GM23248 (cell line): ENCODE measurements at places on chromosomes 12 and 14.

DNA sequence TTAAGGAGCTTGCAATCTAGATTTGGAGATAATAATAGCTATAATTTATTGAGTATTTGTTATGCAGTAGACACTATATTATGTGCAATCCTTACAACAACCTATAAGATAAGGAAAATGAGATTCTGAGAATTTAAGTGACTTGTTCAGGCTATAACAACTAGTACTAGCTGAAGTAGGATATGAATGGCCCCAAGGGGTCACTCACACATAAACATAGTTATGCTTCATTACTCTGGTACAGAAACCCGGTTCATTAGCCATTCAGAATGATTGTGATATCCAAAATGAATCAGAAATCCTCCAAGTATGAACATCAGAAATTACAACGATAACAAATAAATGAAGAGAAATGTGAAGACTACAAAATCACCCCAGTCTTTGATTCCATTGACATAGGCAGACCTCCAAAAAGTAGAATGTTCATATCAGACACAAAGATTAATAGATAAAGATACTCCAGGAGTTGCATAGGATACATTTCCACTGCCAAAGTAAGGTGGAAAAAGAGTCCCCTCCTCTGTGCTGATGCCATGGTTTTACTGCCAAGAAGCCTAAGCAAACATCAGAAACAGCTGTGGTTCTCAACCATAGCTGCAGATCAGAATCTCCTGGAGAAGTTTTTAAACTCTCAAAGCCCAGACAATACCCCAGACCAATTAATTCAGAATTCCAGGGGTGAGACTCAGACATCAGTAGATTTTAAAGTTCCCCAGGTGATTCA is 8.6 kb upstream of the NID2 start:
- DNase-seq: peak; percentile 24

DNA sequence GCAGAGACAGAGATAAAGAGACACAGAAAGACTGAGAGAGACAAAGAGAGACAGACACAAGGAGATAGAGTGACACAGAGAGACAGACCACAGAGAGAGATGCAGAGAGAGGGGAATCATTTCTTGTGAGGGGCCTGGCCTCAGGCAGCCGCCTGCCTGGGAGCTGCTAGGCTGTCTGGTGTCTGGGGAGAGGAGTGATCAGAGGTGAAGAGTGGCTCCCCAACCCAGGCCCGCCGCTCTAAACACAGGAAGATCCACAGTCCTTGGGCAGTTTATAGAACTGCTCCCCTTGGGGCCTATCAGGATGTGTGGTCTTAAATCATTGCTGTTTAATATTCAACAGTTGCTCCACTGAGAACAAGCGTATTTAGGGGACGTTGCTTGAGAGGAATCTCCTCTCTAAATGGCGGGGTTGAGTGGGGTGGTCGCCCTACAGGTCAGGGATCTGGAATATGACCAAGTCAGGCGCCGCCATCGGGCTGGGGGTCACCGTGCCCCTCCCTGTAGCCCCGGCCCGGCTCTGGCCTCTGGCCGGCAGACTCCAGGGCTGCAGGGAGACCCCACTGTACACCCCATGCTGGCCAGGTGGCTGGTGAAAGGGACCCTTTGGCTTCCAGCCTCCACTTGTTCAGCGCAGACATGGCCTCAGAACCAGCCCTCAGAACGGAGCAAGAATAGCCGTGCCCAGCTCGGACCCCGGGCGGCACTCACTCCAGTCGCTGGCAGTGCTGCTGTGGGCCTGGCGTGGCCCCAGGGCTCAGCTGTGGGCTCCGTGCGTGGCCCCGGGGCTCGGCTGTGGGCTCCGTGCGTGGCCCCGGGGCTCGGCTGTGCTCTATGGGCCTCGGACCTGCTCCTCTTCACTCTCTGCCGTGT is 89.4 kb downstream of the GALNT9 start:
- DNase-seq: no peak

GRCh38 chr12:40262657-40263056 is 37.9 kb downstream of the LRRK2 start:
- DNase-seq: no peak

GRCh38 chr14:57871459-57872080 is 5.7 kb upstream of the SLC35F4 start:
- DNase-seq: peak; percentile 86

DNA sequence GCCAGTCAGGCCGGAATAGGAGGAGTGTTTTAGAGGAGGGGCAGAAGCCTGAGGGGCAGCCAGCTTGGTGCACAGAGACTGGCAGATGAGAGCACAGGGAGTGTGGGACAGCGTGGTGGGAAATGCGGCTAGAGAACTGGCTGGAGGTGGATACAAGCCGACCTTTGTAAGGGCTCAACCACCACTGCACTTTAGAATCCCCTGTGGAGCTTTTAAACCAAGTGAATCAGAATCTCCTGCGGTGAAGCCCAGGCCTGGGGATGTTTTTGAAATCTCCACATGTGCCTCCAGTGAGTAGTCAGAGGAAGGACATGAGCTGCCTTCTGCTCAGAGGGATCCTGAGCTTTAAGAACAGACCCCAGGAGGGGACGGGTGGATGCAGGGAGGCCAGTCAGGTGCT is 10.9 kb upstream of the PCED1B start:
- no peak for DNase-seq

GRCh38 chr12:51630986-51631385 is 40.0 kb downstream of the SCN8A start:
- DNase-seq: no peak

DNA sequence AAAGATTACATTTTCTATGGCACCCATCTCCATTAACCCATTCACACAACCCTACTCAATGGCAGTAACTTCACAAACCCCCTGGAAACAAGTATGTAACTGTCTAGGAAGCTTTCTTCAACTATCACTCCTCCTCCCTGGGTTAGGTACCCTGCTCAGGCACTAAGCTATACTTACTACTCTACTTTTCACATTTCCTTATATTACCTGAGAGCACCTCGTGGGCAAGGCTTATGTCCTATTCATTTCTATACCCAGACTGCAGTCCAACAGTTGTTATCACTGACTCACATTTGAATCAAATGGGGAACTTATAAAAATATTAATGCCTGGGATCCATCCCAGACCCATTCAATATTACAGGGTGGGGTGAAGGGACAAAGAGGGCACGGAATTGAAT is 4.6 kb downstream of the PAWR start:
- no peak for DNase-seq

- DNase-seq: no peak
Measured at GRCh38 chr12:1216560-1216959, 225.5 kb downstream of the ERC1 start.

DNA sequence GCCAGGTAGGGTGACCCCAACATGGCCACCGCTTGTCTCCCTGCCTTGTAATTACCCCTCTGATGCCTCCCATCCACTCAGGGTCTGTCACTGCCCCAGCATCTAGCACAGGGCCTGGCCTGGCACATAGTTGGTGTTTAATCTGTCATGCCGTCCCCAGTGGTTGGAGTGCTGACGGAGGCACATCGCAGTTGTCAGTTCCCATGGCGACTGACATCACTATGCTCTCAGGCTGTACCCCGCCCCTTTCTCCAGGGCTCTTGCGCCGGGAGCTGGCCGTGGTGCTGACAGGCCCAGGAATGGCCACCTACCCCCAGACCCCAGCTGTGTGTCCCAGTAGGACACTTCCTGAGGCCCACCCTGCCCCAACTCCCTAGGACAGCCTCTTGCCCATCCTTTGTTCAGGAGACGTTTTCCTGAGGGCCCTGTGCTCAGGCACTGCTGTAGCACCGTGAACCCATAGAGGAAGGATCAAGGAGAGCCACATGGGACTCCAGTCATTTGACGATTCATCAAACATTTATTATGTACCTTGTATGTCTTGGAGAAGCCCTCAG is 23.0 kb downstream of the FAM222A start:
- peak; percentile 78 for DNase-seq

DNA sequence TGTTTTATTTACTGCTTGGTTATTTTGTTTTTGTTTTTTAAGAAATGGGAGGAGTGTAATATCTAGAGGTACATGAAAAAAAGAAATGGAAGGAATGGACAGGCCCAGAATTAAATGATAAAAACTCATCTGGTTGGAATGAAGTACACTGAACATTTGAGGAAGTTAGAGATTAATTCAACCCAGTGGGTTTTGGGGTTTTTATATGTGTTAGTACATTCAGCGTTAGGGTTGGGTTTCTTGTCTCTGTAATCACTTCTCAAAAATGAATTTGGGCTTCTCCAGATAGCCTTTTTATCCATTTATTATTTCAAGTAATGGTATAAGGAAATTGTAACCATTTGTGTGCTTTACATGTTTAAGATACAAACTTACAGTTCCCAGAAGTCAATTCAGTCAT is 19.5 kb upstream of the NUP107 start:
- no peak for DNase-seq

- DNase-seq: no peak
Measured at GRCh38 chr14:103930051-103930604, 1.9 kb downstream of the TDRD9 start.

DNA sequence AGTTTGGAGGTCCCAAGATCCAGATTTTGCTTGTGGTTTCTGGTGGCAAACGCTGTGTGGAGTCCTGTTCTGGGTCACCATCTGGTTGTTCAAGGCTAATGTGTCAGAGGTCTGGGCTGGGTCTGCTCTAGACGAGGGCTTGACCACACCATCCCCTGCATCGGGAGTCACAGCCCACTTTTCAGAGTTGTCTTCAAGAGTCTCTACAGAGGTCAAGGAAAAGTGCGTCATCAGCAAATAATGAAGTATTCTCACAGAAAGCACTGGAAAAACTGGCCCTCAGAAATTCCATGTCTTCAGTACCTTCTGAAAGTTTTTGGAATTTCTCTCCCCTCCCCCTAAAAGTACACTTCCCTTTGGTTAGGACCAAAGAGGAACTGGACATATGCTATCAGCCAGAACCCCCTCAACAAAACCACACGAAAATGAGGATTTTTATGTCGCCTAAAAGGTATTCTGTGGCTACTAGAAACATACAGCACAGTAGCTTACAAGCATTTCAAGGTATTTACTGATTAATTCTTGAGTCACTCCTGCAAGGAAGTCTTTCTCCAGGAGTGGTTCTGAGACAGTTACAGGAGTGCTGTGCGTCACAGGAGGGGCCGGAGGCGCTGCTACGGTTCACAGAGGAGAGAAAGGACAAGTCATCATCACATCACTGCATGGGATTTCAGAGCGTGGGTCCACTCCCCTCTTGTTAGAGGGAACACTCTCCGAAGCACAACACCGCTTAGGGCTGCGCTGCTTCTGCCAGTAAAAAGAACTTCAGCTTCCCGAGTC is 35.4 kb downstream of the RAD52 start:
- peak; percentile 91 for DNase-seq

- DNase-seq: no peak
Measured at GRCh38 chr12:94203796-94204195, 55.4 kb downstream of the PLXNC1 start.

GRCh38 chr12:63949902-63950301 is 105.4 kb downstream of the SRGAP1 start:
- no peak for DNase-seq

GRCh38 chr12:78392918-78393317 is 471.7 kb upstream of the SYT1 start:
- DNase-seq: peak; percentile 61

GRCh38 chr12:75831402-75831801 is 200.2 kb downstream of the PHLDA1 start:
- no peak for DNase-seq

GRCh38 chr12:112463478-112463877 is 44.7 kb downstream of the PTPN11 start:
- no peak for DNase-seq

DNA sequence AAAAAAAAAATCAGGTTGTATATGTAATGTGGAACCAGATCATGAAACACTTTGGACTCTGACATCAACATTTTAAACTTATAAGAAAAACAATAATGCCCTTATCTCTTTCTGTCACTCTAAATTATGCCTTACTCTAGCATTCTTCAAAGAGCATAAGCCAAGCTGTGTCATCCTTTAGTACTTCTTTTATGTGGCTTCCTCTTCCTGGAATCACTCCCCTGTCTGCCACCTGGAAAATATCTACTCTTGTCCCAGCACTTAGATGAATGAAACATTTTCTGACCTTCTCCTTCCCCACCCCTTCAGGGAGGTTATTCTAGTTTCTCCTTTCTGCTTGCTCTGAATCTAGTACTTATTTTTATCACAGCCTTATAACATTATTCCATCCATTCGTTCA is 101.2 kb downstream of the CNTN1 start:
- no peak for DNase-seq

DNA sequence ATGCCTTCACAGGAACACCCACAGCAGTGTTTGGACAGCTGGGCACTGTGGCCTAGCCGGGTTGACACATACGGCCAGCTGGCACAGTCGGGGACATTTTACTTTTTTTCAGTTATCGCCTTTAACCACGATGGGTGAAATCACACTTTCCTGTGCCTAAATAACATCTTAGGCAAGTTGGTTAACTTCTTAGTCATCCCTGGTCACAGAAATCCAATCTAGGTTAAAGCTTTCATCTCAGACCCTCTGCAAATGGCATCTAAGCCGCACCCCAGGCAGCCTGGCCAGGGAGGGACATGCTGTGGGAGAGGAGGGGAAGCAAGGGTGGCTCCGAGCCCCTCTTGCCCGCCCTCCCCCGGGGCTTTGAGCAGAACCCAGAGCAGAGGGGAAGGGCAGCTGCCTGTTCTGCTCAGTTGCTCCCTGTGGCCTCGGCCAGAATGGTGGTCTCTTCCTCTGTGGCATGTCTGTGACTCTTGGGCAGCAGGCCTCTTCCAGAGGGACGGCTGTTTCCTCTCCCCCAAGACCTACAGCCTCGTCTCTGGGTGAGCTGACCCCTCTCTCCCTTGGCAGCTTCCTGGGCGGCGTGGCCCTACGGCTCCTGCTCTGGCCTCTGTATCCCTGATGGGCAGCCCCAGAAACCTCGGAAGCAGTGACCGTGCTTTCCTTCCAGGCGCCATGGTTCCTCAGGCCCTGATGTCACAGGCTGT is 85.4 kb upstream of the DYNC1H1 start:
- DNase-seq: no peak

GRCh38 chr12:795305-795704 is 42.9 kb downstream of the WNK1 start:
- DNase-seq: no peak

DNA sequence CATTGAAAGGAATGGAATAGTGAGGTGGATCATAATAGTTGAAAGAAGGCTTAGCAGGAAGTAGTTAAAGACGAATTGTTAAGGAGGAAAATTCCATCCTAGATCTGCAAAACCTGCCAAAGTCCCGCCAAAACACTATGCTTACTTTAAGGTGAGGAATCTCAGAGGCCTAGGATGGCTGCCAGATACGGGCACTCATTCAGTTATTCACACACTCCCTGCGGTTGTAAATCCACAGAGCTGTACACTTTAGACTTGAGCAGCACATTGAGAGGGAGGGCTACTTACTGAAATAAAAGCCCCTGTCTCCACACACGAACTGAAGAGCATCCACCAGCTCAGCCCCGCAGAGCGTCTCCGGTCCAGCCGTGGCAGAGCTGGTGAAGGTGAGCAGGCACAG is 5.0 kb downstream of the IGF1 start:
- DNase-seq: no peak

DNA sequence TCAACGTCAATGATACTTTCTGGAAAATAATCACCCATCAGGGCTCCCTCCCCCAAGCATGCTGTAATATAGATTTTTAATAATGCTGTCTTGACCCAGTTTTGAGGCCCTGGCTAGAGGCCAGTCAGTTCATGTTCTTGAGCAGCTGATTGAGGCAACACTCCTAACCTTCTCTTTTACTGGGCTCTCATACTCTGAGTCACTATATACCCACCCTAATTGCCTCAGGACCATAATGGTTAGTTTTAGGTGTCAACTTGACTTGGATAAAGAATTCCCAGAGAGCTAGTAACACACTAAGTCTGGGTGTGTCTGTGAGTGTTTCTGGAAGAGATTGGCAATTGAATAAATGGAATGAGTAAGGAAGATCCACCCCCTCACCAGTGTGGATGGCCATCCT is 527.0 kb upstream of the ATP2B1 start:
- DNase-seq: peak; percentile 58

GRCh38 chr12:20264608-20265114 is 103.7 kb upstream of the PDE3A start:
- no peak for DNase-seq
